Sciatic nerve (tissue), 2 donors: ENCODE measurements at places on chromosomes 2 and 18.

GRCh38 chr18:22773944-22774343 lies 159.2 kb upstream of the RBBP8 start:
- DNase-seq: no peak

DNA sequence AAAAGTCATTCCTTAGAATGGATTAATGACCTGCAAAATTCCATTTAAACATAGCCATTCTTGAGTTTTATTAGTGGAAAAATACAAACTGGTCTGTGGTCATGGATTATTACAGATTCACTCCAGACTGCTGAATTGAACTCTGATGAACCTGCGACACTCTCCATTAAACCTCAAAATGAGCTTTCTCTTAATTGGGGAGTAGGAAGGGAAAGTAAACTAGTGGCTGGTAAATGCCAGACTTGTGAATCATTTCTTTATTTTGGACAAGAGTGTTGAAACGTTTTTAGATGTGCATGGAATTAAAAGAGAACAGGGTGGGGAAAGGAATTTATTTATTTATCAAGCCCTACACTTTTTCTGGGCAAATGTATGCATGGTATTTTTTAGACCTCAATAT lies 321.2 kb upstream of the FANCL start:
- no peak for DNase-seq

DNA sequence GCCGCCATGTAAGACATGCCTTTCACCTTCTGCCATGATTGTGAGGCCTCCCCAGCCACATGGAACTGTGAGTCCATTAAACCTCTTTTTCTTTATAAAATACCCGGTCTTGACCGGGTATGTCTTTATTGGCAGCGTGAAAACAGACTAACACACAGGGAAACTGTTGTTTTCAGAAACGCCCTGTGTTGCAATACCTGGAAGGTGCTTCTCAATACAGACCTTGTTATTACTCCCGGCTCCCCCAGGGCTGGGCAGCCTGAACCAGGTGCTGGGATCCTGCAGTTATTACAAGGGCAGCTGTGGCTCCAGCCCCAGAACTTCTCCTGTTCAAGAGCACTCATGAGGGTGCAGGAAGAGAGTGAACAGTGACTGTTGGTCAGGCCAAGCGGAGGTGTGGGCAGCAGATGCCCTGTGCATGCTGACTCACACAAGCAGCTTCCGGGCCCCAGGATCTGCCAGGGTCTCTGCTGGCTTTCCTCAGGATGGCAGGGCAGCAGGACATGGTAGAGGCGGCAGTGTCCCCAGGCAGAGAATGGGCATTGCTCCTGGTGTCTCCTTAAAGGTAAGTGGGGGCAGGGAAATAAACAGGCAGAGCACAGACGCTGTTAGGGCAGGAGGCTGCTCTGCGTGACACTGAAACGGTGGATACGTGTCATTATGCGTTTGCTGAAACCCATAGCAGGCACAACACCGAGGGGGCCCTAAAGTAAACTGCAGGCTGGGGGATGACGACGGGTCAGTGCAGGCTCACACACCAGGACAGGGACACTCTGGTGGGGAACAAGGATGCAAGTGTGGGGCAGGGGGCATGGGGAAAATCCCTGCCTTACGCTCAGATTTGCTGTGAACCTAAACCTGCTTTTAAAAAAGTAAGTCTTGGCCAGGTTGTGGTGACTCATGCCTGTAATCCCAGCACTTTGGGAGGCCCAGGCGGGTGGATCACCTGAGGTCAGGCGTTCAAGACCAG lies 89.1 kb downstream of the NDUFA10 start:
- DNase-seq: peak; percentile 25

DNA sequence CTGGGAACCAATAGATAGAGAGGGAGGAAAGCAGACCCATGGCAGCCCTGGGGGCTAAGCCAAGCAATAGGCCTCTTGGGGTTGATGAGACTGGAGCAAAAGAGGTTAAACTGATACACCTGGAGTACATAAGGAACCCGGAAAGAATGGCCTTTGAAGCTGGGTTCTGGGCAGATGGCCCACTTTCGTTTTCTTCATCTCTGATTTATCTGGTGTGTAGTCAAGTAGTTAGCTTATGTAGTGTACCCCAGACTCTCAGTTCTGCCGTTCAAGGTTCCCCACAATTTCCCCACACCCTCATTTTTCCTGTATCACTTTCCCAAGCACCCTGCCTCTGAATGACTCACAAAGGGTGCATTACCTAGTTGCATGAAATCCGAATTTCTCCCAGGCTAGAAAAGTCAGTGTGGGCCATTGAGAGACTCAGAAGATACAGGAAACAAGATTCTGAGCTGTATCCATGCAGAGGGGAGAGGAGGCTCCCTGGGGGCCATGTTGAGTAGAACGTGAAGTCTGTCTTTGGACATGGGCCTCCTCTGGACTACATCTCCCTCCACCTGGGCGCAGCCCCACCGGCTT lies 235.0 kb downstream of the LOXHD1 start:
- DNase-seq: no peak

DNA sequence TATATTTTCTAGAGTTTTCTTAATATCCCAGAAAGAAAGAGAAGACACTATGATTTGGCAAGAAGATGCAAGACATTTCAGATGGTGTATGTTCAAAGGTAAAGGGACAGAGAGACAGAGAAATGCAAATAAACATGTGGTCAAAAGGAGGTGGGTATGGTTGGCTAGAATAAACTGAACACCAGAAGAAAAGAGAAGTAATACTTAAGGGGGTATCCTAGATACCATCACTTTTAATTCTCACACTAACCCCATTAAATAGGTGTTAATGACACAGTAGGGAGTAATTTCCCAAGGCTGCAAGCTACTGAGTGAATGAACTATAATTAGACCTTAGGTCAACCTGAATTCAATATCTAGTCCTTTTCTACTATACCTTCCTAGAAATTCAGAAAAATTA lies 111.2 kb upstream of the CD226 start:
- DNase-seq: no peak

- no peak for DNase-seq
Observed at GRCh38 chr18:35345460-35345921, 1.3 kb upstream of the ZNF24 start.
